ENCODE measurements at places on chromosomes 7 and 10.

- no peak for DNase-seq
Observed at GRCh38 chr7:67705850-67706249, 709.2 kb downstream of the TYW1 start.

DNA sequence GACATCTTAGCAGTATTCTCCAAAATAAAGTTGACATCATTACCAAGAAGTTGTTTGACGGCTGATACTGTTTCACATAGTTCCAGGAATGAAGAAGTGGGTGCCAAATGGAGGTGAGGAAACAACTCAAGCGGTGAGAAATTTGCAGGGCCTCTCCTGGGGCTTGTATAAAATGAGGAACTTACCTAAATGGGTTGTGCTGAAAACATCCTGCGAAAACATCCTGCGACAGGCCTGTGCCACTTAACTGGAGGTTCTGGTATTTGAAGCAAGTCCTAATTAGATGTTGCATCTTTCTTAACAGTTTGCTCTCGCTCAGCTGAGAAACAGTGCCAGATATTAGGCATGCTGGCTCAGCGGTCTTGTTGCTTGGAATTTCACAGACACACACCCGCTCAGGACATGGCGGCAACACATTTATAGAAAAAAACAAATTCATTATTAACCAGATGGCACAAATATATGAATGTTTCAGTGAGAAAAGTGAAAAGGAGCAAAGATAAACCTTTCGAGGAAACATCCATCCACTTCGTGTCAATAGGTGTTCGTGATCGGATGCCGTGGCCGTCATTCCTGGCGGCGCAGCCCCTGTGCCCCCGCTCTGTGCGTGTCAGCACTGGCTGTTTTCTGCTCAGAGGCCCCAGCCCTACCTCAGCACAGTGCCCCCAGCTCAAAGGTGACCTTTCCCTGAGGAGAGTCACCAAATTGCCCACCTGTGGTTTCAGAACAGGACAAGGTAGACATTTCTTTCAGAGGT lies 48.1 kb downstream of the CDC123 start:
- no peak for DNase-seq

GRCh38 chr10:13732465-13732881 lies 145.7 kb downstream of the PRPF18 start:
- DNase-seq = no peak

DNA sequence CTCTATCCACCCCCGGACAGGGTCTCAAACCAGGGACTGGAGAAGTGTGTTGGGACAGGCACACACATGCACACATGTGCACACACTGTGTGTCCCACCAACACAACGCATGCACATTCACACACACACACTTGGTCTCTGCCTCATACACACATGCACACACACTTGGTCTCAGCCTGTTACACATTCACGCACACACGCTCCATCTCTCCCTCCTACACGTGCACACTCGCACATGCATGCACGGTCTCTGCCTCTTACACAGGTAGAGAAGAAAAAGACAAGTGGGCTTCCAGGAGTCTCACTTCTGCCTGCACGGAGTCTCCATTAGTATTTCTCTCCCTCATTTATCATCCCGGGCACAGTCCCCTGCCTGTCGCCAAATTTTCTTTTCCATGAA lies 171.2 kb downstream of the EBF3 start:
- no peak for DNase-seq

GRCh38 chr7:67875558-67875957 lies 878.9 kb downstream of the TYW1 start:
- DNase-seq = no peak

- DNase-seq = no peak
Observed at GRCh38 chr7:55100544-55101327, 81.9 kb downstream of the EGFR start.

DNA sequence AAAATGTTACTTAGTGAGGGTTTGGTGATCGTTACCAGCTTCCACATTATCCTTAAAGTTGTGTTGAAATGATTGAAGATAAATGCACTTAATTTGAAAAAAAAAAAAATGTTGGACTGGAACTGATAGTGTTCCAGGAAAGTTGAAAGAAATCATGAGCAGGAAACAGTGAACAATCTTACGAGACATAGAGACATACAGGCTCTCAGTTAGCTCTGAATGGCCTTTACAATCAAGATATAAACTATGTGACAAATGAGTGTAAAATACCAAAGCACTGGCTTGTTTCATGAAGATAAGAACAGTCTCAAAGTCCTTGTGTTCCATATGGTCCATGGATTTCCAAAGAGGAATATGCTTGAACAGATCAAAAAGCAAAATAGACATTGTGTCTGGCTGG lies 430.1 kb upstream of the ETV1 start:
- no peak for DNase-seq

GRCh38 chr7:87505122-87505521 lies 29.6 kb upstream of the ABCB4 start:
- no peak for DNase-seq

DNA sequence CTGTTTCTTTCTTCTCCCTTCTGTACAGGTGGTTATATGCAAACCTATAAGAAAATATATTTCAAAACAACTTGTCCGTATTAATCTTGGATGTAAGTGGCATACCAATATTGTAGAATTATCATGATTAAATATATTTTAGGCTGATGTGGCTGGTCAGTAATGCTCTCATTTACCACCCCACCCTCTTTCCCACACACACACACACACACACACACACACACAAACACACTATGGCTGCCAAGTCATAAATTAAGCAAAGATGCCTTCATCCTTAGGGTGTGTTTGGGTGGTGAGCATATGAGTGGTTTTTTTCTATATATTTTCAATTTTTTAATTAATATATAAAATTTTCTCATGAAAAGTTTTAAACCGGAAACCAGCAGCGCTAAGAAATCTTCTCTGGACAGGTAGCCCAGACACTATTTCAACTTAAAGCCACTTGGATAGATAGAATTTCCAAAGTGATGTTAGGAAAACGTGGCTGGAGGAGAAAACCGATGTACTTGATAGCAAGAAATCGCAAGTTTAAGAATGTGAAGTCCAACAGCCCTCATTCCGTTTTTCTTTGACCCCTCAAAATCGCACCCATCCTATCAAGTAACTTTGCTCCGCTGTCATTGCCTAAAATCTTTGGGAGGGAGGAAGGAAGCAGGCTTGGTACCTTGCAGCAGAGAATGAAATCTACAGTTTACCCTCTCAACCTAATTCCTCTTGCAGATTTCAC lies 171.7 kb downstream of the FAM107B start:
- DNase-seq = no peak

GRCh38 chr10:132735341-132735775 lies 50.6 kb downstream of the NKX6-2 start:
- no peak for DNase-seq

DNA sequence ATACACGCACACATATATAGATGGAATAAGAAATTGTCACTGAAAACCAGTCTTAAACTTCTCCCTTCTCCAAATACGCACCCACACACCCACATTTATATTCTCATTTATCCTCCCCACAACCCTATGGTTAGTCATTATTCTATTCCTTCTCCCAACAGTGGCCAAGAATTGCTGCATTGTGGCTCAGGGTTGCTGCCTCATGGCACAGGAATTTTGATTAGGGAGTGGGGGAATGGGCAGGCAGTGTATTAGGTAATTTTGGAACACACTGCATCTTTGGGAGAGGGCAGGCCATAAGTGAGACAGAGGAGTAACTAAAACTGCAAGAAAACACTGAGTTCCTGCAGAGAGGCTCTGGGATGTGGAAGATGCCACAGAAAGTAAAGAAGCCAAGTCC lies 35.7 kb downstream of the NAPEPLD start:
- peak; percentile 94 for DNase-seq

DNA sequence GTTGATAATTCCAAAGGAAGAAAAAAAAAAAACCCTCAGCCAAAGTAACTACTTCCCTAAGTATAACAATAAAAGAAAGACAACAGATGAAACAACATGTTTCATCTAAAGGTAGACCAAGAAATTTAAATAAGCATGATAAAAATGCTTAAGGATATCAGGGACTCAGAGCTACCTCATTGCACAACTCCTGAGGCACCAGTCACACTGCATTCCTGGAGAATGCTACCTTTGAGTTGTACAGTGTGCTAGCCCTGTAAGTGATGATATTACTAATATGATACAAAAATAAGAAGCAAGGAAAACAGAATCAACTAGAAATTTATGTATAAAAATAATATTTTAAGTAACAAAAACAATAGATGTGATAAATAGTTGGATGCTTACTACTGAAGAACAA lies 29.5 kb upstream of the C7orf33 start:
- DNase-seq = no peak

All from GM23248 (cell line).